NCI-H1436 (cell line): ENCODE measurements at places on chromosomes 1 and 21.
A peak's percentile ranks its signal among the peaks of the same experiment; 100 is the strongest.

DNA sequence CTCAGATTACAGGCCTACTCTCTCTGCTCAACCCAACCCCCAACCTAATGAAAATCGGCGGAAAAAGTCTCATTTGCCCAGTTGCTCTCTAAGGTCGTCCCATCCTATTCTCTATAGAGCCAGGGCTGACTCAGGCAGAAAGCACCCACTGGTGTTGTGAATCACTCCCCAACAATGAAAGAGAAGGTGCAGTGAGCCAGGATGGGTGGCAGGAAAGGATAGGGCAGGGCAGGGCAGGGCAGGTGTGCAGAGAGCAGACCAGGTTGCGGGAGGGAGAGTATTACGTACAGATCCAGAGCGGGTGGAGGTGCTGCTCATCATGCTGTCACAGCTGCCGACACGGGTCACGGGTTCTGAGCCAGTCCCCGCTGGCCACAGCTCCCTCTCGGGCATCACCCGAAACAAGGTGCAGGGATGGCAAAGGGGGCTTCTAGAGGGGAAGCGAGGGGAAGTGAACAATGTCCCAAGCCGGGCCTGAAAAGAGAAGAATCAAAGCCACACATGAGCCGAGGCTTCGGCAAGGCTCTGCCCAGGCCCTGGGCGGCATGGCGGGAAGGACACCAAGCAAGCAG lies 5.3 kb downstream of the C1orf116 start:
- DNase-seq, result no peak

DNA sequence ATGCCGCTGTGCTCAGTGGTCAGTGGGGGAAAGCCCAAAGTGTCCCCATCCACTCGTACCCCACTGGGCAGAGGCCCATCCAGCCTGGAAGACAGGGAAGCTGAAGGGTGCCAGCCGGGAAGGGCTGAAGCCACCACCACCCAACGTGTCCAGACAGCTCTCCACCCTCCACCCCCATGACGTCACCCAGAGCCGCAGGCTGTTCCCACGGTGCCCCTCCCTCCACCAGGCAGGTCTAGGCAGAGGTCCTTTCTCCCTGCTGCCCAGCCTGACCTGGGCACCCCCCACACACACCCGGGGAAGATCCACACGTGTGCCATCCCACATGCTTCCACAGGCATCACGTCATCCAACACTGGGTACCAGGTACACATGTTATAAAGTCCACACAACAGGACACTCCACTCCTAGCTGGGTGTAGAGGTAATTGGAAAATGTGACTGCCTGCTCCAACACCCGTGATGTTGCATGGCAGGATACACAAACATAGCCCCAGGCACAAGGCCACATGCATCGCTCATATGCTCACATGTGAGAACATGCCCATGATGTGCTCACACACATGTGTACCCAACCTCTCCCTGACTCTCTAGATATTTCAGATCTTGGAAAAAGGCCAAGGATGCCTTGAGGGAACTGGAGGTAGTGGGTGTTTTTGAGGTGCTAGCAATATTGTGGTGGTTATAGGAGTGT lies 5.1 kb upstream of the ARHGAP30 start:
- DNase-seq, result no peak

GRCh38 chr1:232393444-232394146 lies 236.3 kb downstream of the SIPA1L2 start:
- no peak for DNase-seq

DNA sequence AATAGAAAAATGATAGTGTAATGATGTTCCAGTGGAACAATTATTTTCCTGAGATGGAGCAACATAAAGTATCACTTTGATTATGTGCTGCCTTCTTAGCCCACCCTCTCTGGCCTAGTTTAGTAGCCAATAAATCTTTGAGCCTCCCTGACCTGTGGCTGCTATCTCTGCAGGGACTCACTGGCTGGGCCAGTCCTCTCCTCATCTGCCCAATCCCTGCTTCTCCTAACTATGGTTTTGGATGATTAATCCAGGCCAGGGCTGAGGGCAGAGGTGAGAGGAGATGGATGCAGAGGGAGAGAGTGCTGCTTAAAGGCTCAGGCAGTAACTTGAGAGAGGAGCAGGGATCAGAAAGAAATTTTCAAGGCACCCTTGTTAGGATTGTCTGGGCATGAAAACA lies 89.0 kb upstream of the CD34 start:
- DNase-seq, result no peak

DNA sequence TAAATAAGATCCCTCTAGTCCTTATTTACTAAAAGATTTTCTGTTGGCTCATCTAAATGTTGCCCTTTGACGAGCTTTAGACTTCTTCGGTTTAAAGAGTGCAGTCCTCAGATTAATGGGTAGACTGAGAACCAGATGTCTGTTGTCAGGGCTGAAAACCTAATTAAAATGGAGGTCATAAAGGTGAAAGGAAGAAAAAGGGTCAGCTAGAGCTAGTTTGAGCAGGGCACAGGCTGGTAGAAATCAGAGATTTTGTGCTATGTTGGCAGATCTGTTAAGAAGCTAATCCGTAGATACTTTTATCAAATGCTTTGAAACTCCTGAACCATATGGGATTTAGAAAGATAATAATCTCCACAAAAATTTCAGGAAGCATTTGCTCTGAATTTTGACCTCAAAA lies 959.0 kb downstream of the PLA2G4A start:
- DNase-seq, result no peak

DNA sequence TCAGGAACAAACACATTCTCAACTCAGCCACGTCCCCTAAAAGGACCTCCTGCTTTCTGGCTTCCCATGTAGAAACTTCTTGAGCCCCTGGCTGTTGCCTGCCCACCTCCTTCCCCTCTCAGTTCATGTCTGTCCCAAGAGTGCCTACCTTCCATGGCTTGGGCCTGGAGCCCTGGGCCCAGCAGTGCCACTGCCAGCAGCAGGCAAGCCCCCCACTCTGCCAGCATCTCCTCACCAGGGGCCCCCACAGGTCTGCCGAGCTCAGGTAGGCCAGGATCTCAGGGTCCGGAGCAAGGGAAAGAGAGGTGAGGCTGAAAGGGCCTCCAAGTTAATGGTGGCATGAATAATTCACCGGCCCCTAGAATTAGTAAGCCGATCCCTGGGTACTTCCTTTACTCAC lies at the start of gene CDCP2:
CDCP2 (minus strand) TSS at position 305 of the 400 bp plus-strand sequence; CDS start at position 227, 78 bp downstream.
- DNase-seq, result no peak

- DNase-seq, result peak; percentile 26
Observed at GRCh38 chr1:174358786-174359453, 88.8 kb upstream of the GPR52 start.

DNA sequence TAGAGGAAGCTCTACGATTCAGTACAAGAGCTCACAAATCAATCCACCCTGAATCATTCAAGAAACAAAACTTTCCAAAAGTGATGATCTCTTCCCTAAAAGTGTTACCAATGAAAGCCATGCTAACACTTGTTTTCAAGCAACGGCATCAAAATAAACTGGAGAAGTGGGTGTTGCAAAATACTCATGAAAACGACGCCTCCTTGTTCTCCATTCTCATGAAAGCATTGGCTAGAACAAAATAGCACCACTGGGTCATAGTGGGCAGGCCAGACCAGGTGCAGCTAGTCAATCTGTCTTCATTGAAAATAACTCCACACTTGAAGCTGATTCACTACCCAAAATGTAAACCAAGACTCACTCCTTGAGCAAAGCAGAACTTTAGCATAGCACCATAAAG lies 4.3 kb downstream of the TIAM1 start:
- DNase-seq, result no peak

GRCh38 chr1:207659545-207660153 lies 14.7 kb downstream of the CR1L start:
- DNase-seq, result no peak

GRCh38 chr21:15210235-15210678 lies 145.5 kb upstream of the NRIP1 start:
- DNase-seq, result no peak

GRCh38 chr1:7557301-7557891 lies 213.7 kb upstream of the VAMP3 start:
- DNase-seq, result no peak

GRCh38 chr21:25373126-25374082 lies 233.9 kb downstream of the MRPL39 start:
- no peak for DNase-seq

DNA sequence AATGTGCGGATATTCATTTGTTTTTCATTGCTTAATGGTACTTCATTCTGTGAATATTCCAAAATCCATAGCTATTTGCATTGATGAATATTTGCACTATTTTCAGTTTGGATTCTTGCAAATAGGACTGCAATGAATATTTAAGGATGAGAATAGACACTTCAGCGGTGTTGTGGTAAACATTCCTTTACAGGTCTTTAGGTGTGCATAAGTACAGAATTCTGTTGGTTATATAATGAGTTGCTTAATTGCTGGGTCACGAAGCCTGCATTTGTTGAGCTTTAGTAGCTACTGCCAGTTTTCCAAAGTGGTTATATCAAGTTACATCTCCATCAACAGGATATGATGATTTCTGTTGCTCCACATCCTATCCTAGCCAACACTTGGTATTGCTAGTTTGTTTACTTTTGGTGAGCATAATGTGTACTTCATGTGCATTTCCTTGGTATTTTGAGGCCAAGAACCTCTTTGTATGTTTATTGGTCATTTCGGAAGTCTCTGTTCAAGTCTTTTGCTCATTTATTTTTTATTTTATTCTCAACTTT lies 64.2 kb upstream of the CYYR1 start:
- no peak for DNase-seq

GRCh38 chr1:245750261-245750660 lies 595.5 kb downstream of the KIF26B start:
- no peak for DNase-seq

DNA sequence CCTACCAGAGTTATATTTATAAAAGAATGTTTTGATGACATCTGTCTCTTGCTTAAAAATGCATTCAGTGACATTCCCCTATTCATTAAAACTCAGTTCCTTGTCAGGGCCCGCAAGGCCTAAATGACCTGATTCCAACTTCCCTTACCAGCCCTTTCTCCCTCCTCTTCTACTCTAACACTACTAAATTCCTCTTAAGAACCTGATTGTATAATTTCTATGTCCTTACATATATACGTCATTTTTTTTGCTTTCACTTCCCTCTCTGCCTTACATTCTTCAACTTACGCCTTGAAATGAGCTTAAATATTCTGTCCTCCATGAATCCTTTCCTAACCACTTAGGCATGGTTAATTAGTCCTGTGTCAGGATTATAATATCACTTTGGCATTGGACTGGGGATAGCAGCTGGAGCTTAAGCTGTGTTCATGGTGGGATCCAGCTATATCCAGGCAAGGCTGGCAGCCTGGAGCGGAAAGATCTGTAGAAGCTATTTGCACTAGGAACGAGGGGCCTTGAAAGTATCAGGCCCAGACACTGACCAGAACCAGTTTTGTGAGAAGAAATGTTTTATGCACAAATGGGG lies 360.2 kb upstream of the PTBP2 start:
- DNase-seq, result no peak

GRCh38 chr21:42527127-42527488 lies 13.5 kb downstream of the SLC37A1 start:
- no peak for DNase-seq

- DNase-seq, result no peak
Observed at GRCh38 chr1:1430992-1431844, 4.3 kb upstream of the VWA1 start.

DNA sequence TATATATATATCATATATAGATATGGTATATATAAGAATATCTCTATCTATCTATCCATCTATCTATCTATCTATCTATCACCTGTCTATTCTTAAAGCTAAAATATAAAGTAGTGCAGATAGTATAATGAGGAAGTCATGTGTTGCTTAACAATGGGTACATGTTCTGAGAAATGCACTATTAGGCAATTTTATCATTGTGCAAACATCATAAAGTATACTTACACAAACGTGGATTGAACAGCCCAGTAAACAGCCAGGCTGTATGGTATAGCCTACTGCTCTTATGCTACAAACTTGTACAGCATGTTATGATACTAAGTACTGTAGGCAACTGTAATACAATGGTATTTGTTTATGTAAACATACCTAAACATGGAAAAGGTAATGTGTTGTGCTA lies 621.0 kb upstream of the NCAM2 start:
- DNase-seq, result no peak

- DNase-seq, result no peak
Observed at GRCh38 chr1:203039609-203040512, 13.6 kb downstream of the PPFIA4 start.
